CD4-positive, alpha-beta memory T cell (primary cell): ENCODE measurements at places on chromosomes 2 and 18. TPM values are rescaled to one million over a fixed set of nuclear protein-coding genes. Genes with fewer than 3 reads are reported as not detected.

ACMSD gene
- polyA plus RNA-seq: not detected

LIMS1 gene
- 242 TPM for polyA plus RNA-seq

LYPD6B gene
- polyA plus RNA-seq: not detected

PDE1A gene
- polyA plus RNA-seq: not detected

ARHGAP25 gene
- polyA plus RNA-seq: 37.1 TPM

RPRD1A gene
- polyA plus RNA-seq: 12.8 TPM

NXPH2 gene
- polyA plus RNA-seq: not detected

TXNDC2 gene
- polyA plus RNA-seq: not detected

SRSF7 gene
- 202 TPM for polyA plus RNA-seq

VWC2L gene
- not detected for polyA plus RNA-seq

POTEI gene
- polyA plus RNA-seq: not detected

FKBP1B gene
- polyA plus RNA-seq: 2.3 TPM

TMEM131 gene
- 6.3 TPM for polyA plus RNA-seq

WNT10A gene
- polyA plus RNA-seq: 8.1 TPM

RAB27B gene
- 1.0 TPM for polyA plus RNA-seq

CFC1 gene
- polyA plus RNA-seq: not detected

ANKRD44 gene
- 51.5 TPM for polyA plus RNA-seq

SH2D6 gene
- polyA plus RNA-seq: not detected

SLC5A7 gene
- polyA plus RNA-seq: not detected

CYRIA gene
- 0.18 TPM for polyA plus RNA-seq

FLACC1 gene
- 0.39 TPM for polyA plus RNA-seq

COL4A4 gene
- 0.10 TPM for polyA plus RNA-seq

SCYGR7 gene
- polyA plus RNA-seq: not detected

ASPRV1 gene
- 1.1 TPM for polyA plus RNA-seq

SLC38A11 gene
- polyA plus RNA-seq: not detected

ABCG5 gene
- polyA plus RNA-seq: not detected

CNRIP1 gene
- not detected for polyA plus RNA-seq

AMER3 gene
- polyA plus RNA-seq: not detected

AUP1 gene
- 91.3 TPM for polyA plus RNA-seq

HOXD8 gene
- polyA plus RNA-seq: not detected

TRIM43 gene
- not detected for polyA plus RNA-seq

PPP4R3B gene
- 84.2 TPM for polyA plus RNA-seq

KIAA2012 gene
- not detected for polyA plus RNA-seq

PLEK gene
- polyA plus RNA-seq: 7.3 TPM
